Stimulated activated CD4-positive, alpha-beta T cell treated with anti-CD3 and anti-CD28 coated beads, TNF-alpha, amount 100 ng/mL, for 24 hours (primary cell): ENCODE measurements at places on chromosomes 7 and 10.

DNA sequence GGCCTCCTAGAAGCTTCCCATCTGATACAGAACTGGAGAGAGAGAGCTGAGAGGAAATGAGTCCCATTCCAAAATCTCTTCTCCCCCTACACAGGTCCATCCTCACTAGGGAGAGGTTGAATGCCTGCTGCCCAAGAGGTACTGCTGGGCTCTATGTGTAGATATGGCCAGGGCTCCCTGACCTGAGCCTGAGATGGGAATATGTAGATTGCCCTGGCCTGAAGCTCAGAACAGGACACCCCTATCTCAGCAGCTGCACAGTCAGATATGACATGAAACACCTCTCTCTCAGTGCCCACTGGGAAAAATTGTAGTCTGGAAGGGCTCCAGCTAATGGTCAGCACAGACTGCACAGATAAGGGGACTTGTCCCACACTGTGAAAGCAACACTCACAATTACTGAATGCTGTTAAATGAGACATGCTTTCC is 3.1 kb upstream of the IFIT1B start:
- no peak for DNase-seq

DNA sequence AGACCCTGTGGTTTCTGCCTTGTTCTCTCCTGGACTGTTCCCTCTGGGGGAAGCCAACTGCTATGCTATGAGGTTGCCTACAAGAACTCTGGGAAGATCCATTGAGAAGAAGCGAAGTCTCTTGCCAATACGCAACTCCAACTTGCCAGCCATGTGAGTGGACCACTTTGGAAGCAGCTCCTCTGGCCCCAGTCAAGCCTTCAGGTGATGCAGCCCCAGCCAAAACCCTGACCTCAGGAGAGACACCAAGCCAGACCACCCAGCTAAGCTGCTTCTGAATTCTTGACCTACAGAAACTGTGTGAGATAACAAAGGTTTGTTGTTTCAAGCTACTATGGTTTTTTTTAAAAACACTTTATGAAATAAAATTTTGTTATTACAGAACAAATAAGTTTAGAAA is 20.2 kb upstream of the MYL7 start:
- no peak for DNase-seq

- DNase-seq = no peak
These were observed 186.4 kb downstream of the PDE1C start for GRCh38 chr7:31883761-31884164.

DNA sequence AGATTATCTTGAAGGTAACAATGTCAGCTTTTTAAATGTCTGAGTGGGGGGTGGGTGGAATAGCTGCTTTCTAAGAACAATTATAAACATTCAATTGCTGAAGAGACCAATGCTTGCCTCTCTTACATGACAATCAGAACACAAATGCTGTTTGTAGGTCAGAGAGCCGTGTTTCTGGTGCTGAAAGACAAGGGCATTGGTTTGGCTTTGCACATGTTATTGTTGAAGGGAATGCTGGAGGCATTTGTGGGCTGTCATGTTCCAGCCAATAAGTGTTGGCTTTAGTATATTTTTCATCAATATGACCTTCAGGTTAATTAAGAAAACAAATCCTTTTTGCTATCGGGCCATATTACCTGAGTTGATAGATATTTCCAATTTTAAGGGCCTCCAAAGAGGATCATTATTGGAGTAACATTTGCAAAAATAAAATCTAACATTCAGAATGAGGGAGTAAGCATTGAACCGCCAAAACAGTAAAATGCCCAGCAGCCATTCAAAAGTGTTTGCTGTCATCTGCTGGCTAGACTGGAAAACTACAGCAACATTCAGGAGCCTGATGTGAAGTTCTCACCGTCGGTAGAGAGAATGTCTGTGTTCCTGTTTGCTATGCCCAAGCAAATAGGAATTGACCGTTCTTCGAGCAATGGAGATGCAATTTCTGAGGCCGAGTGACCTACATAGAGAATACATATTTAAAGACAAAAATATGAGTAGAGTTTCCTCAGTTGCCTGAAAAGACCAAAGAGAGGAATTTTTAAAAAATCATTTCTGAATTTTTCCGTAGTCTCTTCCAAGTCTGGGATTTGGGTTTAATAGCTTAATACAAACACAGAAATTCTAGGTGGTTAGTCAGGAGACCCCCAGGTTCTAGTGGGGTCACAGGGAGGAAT is 118.9 kb downstream of the APBB1IP start:
- peak; percentile 18 for DNase-seq

DNA sequence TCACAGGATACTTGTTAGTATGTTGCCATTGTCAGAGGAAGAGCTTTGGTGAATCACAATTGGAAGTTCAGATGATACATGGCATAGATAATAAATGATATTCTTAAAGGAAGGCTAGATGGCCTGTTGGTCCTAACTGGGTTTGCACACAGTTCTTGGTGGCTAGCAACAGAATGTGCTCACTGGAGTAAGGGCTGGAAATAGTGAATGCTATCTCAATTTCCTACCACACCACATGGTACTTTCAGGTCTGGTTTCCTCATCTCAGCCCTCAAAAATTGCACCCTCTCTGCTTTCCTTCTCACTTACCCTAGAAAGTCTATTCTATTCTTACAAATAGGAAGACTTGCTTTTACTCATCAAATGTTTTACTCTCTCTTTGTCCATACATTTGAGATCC is 622.5 kb downstream of the ANKRD7 start:
- DNase-seq = no peak

DNA sequence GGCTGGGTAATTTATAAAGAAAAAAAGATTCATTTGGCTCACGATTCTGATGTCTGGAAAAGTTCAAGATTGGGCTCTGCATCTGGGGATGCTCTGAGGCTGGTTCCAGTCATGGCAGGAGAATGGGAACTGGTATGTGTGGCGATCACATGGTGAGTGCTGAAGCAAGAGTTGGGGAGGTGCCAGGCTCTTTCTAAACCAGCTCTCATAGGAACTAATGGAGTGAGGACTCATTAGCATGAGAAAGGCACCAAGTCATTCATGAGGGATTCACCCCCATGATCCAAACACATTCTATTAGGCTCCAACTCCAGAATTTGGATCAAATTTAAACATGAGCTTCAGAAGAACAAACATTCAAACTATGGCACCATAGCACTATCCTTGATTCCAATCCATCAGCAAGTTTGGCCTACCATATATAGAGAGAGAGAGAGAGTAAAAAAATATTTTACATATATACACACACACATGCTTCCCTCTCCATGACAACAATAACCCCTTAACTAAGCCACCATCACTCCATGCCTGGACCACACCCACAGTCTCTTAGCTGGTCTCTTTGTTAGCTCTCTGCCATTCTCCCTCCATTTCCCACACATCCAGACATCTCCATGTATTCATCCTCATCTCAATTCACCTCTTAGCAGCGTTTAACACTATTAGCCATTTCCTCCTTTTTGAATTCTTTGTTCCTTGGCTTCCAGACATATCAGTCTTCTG is 57.9 kb downstream of the NPY start:
- no peak for DNase-seq

- no peak for DNase-seq
These were observed 69.6 kb upstream of the COL1A2 start for GRCh38 chr7:94325122-94325475.

DNA sequence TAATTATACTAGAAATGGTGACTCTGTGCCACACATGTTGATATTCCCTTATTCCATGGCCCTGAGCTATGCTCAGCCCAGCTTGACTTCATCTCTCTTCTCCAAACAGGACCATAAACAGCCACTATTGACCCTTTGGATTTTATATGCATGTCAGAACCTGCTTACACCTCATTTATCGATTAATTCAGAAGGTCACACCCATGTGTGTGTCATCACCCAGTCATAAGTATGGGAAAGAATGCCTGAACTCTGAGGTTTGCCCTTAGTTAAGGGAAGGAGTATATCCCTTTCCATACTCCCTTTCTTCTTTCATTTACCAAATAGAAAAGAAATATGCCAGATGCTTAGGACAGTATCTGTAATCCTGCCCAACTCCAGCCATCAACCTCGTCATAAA is 602.3 kb downstream of the SORCS3 start:
- no peak for DNase-seq

DNA sequence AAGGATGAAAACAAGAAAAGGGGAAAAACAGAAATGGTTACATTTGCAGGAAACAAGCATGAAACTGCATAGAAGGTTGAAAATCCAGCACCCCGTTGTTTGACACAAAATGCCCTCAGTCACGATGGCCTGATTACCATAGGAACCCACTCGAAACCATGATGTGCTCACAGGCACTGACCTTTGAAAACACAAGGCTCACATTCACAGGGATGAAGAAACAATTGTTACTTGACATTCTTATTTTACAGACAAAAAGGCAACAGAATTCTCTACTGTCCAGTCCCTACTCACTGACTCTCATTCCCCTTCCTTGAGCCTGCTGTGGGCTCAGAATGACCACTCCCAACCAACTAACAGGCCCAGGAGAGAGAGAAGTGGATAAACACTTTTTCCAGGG is 131.4 kb upstream of the PDLIM1 start:
- no peak for DNase-seq

- no peak for DNase-seq
These were observed 96.4 kb upstream of the AOAH start for GRCh38 chr7:36820527-36821170.

GRCh38 chr10:92757066-92757710 is 67.4 kb downstream of the HHEX start:
- DNase-seq = no peak

GRCh38 chr7:13989126-13989948 is at the start of gene ETV1:
TSS of gene ETV1 (minus strand) at chr7:13989666. CDS start at chr7:13989052, 614 bp downstream.
- DNase-seq = no peak

DNA sequence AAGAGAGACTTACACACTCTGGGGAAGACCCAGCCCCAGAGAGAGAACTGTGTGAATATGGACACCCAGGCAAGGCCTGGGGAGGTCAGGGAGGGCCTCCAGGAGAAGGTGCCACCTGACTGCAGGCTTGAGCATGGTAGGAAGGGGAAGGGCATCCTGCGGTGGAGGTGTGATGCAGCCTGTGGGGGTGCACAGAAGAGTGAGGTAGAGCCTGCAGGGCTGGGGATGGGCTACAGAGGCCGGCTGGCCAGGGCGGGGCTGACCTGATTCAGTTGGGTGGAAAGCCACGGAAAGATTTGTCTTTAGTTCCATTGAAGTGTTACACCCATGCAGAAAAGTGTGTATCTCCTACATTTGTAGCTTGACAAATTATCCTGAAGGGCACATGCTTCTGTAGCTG is 47.6 kb downstream of the ZMIZ1 start:
- DNase-seq = no peak

DNA sequence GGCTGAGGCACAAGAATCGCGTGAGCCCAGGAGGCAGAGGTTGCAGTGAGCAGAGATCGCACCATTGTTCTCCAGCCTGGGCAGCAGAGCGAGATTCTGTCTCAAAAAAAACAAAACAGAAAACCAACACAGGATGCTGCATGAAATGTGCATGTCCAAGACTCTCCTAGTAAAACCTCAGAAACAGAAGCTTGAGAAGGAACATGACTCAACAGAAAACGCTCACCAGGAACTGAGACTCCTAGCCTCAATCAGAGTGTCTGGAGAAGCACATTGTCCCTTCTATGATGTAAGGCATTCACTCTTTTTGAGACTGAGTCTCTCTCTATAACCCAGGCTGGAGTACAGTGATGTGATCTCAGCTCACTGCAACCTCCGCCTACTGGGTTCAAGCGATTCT is 168.3 kb downstream of the MYOF start:
- DNase-seq = no peak

- no peak for DNase-seq
These were observed 11.4 kb upstream of the ZKSCAN1 start for GRCh38 chr7:100003711-100004661.

DNA sequence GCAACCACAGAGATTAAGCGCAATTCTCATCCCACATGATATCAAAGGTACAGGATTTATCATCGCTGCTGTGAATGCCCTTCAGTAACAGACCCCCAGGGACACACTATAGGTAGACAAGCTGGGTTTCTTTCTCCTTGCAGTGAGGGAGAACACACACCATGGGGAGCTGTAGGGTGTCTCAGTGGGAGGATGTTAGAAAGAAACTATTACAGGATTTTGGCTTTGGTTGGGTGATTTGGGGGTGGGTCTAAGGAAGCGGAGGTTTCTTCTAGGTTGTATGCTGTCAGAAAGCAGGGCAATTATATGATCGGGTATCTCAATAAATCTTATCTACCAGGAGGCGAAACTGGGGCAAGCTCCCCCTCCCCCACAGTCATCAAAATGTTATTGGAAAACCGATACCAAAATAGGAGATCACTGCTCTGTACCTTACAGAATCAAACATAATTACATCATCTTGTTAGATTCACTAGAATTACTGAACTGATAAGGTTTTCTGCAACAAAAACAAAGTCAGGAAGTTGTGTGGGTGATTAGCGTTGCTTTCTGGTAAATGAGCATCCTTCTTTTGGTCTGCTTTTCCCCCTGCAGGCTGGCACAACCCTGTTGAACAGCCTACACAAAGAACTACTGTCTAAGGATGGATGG is 209.7 kb downstream of the TEX36 start:
- DNase-seq = no peak

- no peak for DNase-seq
These were observed 315.9 kb upstream of the LRRN3 start for GRCh38 chr7:110775046-110775445.

DNA sequence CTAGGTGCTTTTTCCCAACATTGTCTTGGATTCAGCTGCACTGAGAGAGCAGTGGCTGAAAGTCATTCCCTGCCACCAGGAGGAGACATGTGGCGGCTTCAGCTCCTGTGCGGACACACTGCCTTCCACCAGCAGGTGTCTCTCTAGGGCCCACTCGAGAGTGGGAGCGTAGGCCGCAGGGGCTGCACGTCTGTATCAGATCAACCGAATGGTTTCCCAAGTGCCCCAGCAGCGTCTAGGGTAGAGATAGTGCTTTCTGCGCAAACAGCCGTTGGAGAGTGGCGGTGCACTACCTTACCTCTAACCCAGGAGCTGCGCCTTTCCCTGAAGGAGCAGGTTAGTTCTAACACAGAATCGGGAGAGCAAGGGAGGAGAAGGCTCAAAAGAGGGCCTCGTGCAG is 31.7 kb downstream of the PAPOLB start:
- peak; percentile 29 for DNase-seq

- DNase-seq = no peak
These were observed 440.2 kb downstream of the HTR7 start for GRCh38 chr10:90417476-90418210.

- no peak for DNase-seq
These were observed 366.5 kb upstream of the AKR1E2 start for GRCh38 chr10:4459531-4459930.

DNA sequence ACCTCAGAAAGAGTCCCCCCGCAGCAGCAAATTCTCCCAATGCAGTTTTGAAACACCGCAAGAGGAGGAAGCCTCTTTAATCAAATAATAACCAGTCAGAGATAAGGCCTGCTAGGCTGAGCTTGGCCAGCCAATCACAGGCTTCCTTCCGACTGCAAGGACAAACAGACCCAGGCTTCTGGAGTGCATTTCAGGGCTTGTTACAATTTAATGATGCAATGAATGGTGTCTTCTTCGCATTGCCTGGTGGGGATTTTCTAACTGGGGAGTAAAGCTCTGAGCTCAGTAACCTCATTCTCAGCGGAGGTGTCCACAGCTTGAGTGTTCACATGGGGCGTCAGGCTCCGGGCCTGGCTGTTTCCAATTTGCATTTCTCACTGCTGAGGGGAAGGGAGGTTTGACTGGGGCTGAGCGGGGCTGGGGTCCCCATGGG is 31.8 kb upstream of the GPAM start:
- no peak for DNase-seq
